ENCODE measurements at places on chromosomes 2 and 18.

- no peak for DNase-seq
Measured at GRCh38 chr2:50196775-50197480, 835.0 kb downstream of the NRXN1 start.

GRCh38 chr2:41879235-41879916 is 168.4 kb upstream of the PKDCC start:
- DNase-seq, result no peak

- DNase-seq, result peak; percentile 79
Measured at GRCh38 chr2:231297108-231297908, 98.2 kb upstream of the B3GNT7 start.

GRCh38 chr2:114046866-114047435 is 157.1 kb downstream of the ACTR3 start:
- DNase-seq, result no peak

DNA sequence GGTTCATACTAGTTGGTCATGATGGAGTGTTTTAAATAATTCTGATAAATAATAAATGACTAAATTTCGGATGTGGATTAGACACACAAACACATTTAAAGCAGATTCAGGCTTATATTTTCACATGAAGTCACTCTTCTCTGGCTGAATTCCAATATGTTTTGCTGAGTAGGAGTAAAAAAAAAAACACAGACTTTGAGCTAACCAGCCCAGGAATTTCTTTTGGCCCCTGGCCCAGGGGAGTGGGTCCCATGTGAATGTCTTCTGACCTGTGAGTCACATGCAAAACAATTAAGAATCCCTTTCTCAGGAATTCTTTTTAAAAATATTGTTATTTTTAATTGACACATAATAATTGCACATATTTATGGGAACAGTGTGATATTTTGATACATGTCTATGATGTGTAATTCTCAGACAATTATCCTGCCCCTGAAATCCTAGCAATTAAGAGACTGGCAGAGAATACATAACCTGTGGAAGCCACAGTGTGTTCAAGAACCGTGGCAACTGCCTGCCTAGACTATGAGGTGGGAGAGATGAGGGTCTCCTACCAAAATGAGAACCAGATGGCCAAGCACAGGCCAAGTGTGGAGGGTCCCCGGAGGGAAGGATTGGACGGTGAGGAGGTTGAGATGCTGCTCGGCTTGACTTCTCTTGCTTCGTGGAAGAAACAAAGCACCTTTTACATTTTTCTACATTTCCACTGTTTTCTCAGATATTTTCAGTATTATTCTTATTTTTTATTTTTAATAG is 236.4 kb downstream of the PIEZO2 start:
- DNase-seq, result no peak

DNA sequence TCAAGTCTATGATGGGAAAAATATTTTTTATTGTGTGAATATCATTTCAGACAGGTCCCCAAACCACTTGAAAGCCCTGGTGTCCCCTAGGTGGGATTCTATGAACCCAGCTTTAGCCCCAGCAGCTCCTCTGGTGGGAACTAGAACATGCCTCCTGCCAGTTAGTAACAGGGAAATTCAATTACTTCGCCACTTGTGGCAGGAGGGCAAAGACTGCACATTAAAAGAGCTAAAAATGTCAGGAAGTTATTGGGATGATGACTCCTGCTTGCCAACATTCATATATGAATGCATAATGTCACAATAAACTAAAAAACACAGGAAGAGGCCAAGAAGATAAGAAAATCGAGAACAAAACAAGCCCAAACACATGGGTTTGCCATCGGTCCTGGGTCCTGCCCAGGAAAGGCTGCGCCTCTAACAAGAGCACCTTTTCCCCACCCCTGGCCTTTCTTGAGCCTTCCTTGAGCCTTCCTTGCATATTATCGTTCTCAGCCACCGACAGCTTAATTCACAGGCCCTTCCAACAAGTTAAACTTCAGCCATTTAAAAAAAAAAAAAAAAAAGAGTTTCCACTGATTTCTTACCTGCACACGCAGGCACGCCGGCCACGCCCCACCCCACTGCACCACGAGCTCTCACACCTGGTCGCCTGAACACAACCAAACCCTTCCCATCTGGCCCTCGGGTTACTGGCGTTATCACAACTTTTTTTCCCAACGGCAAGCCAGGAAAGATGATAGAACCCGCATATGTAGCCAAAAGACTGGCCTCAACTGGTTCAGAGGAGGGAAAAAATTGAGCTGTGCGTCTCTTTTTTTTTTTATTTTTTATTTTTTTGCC is 23.4 kb downstream of the BCL11A start:
- no peak for DNase-seq

All from HL-60 (cell line).